Left cardiac atrium (tissue), 4 donors: ENCODE measurements at places on chromosomes 13 and 19.

DNA sequence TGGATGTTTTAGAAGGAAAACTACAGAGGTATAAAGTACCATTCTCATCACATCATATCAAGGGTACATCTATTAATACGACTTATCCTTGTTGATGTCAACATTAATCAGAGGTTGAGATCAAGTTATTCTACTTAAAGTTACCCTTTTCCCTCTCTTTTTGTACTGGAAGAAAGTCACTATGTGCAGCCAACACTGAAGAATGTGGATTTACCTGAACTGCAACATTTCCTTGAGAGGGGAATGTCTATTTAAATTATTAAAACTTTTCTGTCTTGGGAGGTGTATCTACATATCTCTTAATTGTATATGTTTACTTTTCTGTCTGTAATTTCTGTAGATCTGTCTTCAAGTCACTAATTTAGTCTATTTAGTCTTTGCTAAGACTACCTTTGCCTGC, 2.5 kb upstream of the FBXL3 start:
- no peak for DNase-seq

DNA sequence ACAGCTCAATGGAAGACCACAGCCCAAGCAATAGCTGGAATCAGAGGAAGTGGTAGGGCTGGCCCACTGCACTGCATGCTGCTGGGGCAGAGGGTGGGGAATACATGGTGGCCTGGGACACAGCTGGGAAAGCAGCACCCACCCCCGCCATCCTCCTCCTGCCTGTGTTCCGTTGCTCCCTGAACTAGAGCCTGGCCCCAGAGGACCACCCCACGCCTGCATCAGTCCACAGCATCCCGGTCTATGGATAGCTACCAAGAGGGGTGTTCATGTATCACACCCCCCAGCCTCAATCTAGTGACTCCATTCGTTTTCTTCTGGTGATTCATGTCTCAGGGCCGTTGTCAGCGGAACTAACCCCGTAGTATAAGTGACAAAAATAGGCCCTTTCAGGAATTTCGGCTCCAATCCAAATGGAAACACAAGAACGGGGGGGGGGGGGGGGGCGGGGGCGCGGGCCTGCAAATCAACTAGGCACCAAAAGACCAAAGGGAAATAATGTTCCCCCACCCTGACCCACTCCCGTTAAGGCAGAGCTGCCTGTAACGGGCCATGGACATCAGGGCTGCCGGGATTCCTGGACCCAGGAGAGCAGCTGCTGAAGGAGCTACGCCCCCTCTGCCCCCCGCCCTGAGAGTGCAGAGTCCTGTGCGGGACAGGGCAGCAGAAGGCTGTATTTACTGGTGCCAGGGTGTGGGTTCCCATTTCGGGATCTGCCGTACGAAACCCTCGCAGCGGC, 18.9 kb upstream of the EPHX3 start:
- DNase-seq = peak; percentile 66

DNA sequence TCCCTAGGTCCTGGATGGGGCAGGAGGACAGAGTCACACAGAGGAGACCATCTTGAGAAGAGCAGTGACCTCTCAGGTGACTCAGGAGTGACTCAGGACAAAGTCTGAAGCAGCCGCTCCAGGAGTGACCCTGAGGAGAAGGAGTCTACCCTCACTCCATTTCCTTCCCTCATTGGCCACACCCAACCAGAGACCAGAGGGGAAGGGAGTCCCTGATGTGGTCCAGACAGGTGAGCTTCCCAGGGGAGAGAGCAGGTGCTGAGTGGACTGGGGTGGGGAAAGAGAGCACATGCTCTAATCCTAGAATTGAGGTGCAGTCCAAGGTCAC, 75.5 kb upstream of the MEDAG start:
- no peak for DNase-seq

GRCh38 chr19:50893047-50893736, 18.0 kb downstream of the KLK4 start:
- DNase-seq = no peak

DNA sequence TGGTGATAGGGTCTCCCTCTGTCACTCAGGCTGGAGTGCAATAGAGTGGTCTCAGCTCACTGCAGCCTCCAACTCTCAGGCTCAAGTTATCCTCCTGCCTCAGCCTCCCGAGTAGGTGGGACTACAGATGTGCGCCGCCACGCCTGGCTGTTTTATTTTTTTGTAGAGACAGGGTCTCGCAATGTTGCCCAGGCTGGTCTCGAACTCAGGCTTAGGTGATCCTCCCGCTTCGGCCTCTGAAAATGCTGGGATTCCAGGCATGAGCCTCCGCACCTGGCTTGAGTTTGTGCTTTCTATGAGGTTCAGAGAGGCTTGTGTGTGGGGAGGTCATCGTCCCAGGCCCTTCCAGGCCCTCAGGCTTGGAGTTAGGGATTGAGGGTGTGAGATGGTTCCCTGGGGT, 39.2 kb upstream of the TNFAIP8L1 start:
- no peak for DNase-seq

DNA sequence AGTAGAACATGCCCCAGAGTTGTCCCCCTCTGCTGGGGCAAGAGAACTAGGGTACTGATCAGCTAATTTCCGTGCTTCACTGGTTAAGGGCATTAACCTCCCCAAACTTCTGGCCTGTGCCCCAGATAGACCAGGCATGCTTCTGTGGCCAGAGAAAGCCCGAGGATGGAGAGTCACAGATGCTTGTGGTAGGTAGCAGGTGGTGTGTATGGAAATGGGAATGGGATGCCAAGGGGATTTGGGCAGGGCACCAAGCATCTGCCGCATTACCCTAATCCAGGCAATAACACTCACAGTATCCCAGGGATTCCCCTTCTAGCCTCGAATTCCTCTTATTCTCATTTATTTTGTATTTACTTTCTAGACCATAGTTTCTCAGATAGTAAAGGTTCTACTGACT, 124.8 kb upstream of the KLF12 start:
- DNase-seq = no peak

DNA sequence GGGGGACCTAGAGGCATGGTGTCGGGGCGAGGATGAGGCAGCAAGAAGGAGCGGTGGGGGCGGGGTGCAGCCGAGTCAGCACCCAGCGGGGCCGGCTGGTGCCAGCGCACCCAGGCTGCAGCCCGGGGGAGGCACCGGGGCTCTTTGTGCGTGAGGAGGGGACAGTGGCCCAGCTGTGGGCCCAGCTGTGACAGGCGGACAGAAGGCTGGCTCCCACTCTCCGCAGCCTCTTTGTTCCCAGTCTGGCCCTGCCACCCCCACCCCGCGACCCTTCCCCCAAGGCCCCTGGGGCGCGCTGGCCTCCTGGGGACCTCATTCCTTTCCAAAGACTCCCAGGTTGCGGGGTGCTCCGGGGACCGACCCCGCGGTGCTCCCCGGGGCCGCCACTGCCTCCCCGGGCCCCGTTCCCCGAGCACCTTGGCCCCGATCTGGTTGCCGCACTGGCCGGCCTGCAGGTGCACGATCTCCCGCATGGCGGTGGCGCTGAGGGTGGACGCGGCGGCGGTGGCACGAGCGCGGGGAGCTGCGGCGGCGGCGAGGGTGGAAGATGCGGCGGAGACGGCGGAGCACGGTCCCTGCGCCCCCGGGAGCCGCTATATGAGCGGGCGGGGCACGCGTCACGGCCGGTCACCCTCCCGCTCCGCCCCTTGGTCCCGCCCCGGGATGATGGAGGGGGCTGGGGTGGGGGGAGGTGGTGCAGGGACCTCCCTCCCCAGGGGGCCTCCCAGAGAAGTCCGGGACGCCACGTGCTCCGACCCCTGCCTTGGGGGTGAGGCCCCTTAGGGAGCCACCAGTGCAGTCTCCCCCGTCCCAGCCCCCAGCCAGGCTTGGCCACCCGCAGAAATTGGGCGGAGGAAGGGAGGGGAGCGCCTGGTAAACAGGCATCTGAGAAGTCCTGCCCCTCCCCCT, at the start of gene TUBB4A:
TUBB4A (minus strand) TSS at position 570 of the 909 bp plus-strand sequence; CDS start at position 473, 97 bp downstream.
- no peak for DNase-seq

- no peak for DNase-seq
Measured at GRCh38 chr13:92547266-92547665, 679.3 kb upstream of the GPC6 start.

DNA sequence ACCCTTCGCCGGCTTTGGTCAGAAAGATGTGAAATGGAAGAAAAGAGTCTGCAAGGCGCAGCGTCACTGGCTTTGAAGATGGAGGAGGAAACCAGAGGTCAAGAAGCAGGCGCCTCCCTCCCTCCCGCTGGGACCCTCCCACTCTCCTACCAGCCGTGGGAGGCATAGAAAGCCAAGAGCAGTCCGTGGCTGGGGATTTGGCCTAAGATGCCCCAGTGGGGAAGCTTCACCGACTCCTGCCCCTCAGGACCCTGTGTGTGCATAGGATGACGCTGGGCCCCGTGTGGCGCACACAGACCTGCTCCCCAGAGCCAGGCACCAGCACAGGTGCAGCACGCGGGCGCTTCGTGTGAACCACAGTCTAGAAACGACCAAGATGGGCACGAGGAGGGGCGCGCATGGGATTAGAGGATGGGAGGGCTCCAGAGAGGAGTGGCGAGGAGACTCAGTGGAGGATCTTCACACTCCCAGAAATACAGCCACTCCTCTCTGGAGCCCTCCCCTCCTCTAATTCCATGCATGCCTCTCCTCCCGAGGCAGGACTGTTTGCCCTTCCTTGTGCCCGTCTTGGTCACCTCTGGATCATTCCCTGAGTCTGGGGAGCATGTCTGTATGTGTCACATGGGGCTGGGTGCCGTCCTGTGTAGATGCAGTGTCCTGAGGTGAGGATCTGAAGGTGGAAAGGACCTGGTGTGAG, 194.3 kb downstream of the TEX29 start:
- no peak for DNase-seq

DNA sequence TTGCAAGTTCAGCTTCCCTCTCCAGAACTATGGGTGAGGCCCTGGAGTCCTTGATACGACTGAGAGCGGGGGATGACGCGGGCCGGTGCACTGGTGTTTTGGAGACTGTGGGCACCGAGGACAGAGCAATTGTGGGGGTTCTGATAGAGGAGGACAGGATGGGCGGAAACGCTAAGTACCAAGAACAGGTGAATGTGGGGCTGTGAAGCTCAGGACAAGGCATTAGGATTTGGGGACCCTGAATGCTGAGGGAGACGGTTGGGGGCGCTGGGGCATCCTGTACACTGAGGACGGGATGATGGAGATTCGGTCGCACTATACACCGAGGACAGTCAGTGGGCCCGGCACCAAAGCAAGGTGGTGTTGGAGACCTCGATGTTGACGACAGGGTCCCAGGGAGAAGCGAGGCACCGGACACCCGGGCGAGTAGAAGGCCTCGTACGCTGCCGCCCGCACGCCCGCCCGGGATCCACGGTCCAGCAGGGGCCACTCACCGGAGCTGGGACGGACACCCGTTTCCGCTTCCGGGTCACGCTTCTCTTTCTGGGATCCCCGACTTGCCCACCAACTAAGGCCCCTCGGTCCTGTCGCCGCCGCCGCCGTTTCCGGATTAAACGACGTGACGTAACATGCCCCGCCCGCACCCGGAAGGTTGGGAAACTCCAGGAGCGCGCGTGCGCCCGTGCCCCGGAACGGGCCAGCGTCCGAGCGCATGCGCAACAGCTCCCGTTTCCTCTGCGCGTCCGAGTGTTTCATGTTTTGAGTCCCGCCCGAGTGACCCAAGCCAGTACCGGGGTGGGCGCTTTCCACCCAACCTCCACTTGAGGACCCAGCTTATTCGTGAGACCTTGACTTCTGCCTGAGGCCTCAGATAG, at the start of gene CHMP2A:
CHMP2A (minus strand) TSS at position 612 of the 875 bp plus-strand sequence. CDS start 893 bp downstream, outside the sequence.
- DNase-seq = peak; percentile 99

GRCh38 chr13:91768746-91769145, 370.3 kb downstream of the GPC5 start:
- DNase-seq = no peak

DNA sequence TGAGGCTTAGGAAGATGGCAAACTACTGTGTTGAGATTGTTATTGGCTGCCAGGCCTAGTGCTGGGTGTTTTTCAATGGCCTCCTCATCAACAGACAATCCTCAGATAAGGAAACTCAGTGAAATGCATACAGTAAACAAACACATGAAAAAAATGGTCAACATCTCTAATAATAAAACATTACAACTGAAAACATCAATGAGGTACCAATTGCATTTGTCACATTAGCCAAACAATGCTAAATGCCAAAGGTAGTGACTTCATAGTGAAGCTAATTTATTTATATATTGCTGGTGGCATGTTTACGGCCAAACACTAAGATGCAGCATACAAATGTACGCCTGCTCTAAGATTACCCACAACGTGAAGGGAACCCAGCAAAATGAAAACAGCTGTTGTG, 224.0 kb upstream of the UBL3 start:
- DNase-seq = no peak

DNA sequence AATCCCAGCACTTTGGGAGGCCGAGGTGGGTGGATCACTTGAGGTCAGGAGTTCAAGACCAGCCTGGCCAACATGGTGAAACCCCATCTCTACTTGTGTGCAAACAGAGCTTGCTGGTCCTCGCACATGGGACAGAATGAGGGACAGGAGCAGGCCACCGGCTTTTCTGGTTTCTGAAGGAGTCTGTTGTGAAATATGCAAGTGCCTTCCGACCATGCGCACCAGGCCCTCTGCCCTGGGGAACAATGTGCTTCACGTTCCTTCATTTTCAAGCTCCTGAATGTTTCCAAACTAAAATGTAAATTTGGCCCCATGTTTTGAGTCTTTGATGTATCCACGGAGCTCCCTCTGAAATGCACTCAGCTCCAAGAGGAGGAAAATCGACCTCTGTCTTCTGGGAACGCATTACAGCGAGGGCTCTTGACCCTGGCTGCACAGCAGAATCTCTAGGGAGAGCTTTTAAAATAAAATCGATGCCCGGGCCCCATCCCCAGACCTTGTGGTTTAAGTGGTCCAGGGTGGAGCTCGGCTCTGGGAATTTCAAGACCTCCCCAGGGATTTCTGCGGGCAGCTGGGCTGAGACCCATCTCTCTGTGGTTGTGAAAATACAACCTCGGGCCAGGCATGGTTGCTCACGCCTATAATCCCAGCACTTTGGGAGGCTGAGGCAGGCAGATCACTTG, 9.3 kb upstream of the ACP4 start:
- no peak for DNase-seq

DNA sequence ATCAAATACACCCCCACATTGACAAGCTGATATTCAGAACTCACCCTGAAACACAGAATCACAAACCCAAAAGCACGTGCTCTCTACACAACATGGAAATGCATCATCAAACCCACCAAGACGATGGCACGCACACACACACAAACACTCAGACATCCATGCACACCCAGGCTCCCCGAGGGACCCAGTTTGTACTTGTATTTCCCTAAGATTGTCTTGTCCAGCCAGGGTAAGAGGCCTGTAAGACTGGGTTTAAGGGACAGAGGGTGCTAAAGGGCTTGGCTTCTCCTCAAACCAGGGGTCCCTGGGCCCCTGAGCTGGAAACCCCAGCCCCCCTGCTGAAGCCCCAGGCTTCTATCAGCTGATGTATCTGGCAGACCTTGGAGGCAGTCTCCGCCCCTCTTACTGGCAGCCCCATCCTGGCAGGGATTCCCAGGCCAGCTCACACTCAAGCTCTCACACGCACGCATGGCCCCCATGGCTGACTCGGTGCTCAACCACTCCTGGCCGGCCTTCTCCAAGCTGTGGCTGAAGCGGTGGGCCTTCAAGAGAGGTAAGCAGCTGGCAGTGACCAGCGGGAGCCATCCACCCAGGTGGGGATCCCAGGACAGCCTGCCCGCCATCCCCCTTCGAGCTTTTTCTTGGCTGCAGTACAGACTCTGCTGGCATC, 6.5 kb downstream of the ARHGEF18 start:
- DNase-seq = no peak
